Activated gamma-delta T cell treated with Interleukin-2 at 50 U/mL for 16 hours (primary cell): ENCODE measurements at places on chromosomes 2 and 18.

GRCh38 chr2:74093426-74093825 is 54.3 kb downstream of the BOLA3 start:
- no peak for DNase-seq

GRCh38 chr2:7861910-7862702 is 819.8 kb upstream of the ID2 start:
- DNase-seq = no peak

DNA sequence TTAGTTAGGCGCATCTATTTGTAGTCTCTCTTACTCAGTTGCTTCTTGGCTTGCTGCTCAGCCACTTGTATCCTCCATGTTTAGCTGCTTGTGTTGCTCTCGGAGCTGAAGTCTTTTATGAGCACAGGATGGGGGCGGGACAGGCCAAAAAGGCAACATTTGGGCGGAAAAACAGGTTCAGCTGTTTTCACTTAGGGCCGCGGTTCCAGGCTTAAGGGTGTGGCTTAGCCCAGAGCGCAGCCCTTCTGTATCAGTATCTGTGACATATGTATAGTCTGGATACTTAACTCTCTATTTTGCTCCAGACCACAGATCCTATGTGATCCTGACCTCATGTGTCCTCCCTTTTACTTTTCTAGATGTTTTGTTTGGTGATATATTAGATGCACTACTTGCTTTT is 763.5 kb downstream of the SUCLG1 start:
- no peak for DNase-seq

GRCh38 chr2:10004401-10004800 is 38.9 kb upstream of the KLF11 start:
- no peak for DNase-seq

GRCh38 chr2:105910497-105911238 is 166.0 kb downstream of the NCK2 start:
- DNase-seq = no peak

DNA sequence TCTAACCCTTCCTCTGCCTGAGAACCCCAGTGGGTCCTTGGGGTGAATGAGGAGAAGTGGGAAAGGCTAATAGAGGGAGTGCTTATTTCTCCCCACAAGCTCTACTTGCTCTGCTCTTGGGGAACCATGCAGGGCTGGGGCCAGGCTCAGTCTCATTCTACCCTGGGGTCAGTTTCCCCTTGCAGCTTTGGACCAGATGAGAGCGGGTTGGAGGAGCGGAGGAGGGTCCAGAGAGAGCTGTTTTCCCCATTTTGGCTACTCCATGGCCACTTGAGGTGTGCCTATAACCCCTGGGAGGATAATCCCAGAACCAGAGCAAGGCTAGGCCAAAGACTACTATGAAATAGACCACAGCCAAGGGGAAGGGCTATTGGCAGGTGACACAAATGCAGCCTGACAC is 29.6 kb downstream of the PLB1 start:
- no peak for DNase-seq

- DNase-seq = no peak
Observed at GRCh38 chr2:133495226-133495625, 73.0 kb downstream of the NCKAP5 start.
